ENCODE measurements at places on chromosomes 3 and 15. TPM values are rescaled to one million over a fixed set of nuclear protein-coding genes. Genes with fewer than 3 reads are reported as not detected.

The TEX9 gene
- 0.77 TPM for total RNA-seq

DNA sequence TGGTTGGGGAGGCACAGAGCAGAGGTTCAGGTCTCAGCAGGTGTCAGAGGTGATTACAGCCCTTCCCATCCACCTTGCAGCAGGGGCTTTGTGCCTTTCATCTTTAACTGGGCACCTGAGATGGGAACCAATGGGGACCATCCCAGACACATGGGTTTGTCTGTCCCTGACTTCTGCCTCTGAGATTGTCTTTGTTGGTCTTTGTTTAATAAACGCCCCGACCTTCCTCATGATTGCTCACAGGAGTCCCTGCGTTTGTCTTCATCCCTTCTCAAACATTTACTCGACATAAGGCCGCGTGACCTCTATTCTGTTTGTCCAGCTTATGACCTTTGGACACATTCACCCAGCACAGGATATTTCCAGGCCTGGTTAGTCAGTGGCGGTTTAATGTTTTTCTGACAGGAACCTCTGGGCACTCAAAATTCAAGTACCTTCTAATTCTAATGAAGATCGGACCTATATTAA is 5.9 kb downstream of the ZSCAN2 start:
- no peaks in the 10 kb centered on the region for H3K27me3 ChIP-seq
- H3K4me1 ChIP-seq: peaks cover 6% of the 10 kb centered on the region
- no peaks in the 10 kb centered on the region for H3K36me3 ChIP-seq
- DNase-seq: no peak
- H3K27ac ChIP-seq: no peak overlapping the region

The BUB1B gene
- 26.0 TPM for total RNA-seq

DNA sequence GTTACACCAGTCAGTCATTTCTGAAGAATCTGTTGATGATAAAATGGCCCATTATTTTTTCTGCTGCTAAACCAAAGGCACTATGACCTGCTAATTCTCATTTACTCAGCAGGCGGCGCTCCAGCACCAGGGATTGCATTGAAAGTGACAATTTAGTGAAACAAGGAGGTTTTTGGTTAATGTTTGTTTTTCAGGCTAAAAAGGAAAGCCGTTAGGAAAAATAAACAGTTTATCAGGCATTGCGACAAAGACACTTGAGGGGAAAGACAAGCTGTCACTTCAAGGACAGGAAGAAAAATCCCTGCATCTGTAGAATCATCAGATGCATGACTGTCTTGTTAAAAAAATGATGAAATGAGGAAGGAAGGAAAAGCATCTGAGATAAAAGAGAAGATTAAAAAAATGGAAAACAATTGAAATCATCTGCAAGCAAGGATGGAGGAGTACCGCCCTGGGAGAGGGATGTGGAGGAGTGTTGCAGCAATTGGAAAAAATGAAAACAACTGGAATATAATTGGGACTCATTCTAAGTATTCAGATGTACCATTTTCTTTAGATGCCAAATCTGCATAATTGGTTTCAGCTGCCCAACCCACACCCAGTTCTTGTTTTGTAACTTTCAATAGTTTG is 54.0 kb downstream of the NR1D2 start:
- 0 out of 2 replicates have a peak overlapping the region, but pooled peaks have one; percentile 39 for H3K4me3 ChIP-seq
- H3K27me3 ChIP-seq: no peaks in the 10 kb centered on the region
- H3K36me3 ChIP-seq: no peaks in the 10 kb centered on the region

DNA sequence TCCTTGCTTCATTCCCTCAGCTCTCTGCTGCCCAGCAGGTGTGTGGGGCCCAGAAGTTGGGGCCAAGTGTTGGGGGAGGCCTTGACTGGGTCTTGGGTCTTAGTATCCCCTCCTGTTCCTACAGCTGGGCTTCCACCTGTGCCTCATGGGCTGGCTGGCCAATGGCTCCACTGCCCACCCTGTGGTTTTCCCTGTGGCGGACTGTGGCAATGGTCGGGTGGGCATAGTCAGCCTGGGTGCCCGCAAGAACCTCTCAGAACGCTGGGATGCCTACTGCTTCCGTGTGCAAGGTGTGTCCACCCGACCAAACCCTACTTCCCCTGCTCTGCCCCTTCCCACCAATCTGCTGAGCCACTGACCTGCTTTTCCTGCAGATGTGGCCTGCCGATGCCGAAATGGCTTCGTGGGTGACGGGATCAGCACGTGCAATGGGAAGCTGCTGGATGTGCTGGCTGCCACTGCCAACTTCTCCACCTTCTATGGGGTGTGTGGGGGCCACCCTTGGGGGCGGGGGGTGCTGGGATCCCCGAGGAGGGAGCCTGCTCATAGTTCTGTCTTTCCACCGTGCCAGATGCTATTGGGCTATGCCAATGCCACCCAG is 10.9 kb downstream of the NT5DC2 start:
- H3K36me3 ChIP-seq: peaks cover 10% of the 10 kb centered on the region
- DNase-seq: no peak

- H3K4me3 ChIP-seq: no peak overlapping the region
- H3K4me1 ChIP-seq: peaks cover 76% of the 10 kb centered on the region
- H3K27me3 ChIP-seq: peaks cover 3% of the 10 kb centered on the region
- H3K36me3 ChIP-seq: peaks cover 27% of the 10 kb centered on the region
- peak overlapping the region; percentile 16 for H3K27ac ChIP-seq
Observed at GRCh38 chr3:136151219-136151618, 44.9 kb downstream of the MSL2 start.

- H3K4me3 ChIP-seq: no peak overlapping the region
- peaks cover 49% of the 10 kb centered on the region for H3K4me1 ChIP-seq
- H3K27ac ChIP-seq: peak overlapping the region; percentile 94
- H3K36me3 ChIP-seq: peaks cover 26% of the 10 kb centered on the region
- no peak for DNase-seq
Observed at GRCh38 chr3:99659951-99660350, 21.6 kb downstream of the COL8A1 start.
